ENCODE measurements at places on chromosomes 11 and 22.

- DNase-seq, result no peak
These were observed 547 bp downstream of the TUBA8 start for GRCh38 chr22:18110954-18111758.

- no peak for DNase-seq
These were observed 67.9 kb downstream of the KCNC1 start for GRCh38 chr11:17802491-17802890.

DNA sequence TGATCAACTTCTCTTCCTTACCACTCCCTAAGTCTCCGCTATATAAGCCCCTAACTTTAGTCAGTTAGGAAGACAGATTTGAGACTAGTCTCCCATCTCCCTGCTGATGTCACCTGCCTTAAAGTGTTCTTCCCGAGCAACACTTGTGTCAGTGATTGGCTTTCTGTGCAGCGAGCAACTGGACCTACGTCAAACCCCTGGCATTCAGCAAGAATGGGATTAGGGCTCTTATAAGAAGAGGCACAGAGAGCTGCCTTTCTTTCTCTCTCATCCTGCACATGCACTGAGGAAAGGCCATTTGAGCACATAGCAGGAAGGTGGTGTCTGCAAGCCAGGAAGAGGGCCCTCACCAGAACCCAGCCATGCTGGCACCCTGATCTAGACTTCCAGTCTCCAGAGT, 116.6 kb upstream of the THY1 start:
- DNase-seq, result no peak

DNA sequence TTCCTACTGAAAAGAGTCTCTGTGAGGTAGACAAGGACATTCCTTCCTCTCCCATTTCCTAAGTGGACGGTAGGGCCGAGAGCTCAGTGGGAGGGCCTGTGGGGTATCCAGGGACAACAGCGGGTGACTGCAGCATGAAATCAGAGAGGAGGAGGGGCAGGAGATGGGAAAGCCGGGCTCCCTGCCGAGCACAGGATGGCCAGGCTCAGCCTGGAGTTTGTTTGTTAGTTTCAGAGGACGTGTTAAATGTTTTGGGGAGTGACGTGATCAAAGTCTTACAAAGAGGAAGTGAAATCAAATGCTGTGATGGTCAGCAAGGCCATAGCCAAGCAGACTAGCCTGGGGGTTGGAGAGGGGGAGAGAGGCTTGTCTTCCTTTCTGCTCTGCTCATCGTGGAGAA, 152.7 kb downstream of the ADAMTS15 start:
- no peak for DNase-seq

DNA sequence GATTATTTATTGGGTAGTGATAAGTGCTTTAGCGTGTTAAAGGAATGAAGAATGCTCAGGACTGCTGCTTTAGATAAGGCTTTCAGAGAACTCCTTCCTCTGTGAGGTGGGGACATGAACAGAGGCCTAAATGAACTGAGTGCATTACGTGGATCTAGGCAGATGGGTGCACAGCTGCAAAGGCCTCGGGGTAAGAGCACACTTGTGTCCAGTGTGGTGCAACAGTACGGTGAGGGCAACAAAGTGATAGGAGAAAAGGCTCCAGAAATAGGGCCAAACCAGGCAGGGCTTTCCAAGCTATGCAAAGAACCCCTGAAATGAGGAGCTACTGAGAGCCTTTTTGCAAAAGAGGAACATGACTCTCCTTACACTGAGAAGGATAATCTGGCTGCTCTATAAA, 45.3 kb upstream of the ARHGAP32 start:
- no peak for DNase-seq

DNA sequence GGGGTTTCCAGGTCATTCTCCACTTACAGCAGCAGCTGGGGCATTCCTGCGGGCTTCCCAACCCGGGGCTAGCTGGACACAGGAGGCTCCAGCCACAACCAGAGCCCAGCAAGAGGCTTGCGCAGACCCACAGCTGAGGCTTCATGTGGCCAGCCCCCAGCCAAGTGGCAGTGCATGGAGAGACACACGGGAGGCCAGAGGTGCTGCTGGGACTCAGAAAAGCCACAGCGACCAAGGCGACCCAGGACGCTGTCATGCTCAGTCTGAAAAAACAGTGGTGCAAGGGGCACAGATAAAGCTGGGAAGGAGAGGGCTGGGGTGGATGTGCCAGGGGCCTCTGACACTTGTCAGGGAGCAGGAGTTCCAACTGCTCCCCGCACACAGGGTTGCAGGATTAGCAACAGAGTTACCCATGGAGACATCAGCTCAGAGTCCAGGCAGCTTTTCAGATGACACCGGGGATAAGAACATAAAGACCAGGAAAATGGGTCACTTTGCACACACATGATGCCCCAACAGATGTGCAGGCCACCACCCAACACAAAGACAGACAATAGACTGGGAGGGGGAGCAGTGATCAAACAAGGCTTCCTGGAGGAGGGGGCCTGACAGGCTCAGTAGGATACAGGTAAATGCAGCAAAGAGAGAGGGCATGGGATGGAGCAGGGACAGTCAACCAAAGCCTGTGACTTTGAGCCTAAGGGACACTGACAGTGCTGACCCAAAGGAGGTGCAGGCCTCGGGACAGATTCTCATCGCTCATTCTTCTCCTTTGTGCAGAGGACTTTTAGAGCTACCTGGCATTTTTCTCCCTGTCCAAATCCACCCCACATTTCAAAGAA, 6.9 kb upstream of the NEAT1 start:
- DNase-seq, result peak; percentile 11
